ENCODE measurements at places on chromosomes 6 and 20.

GRCh38 chr6:70280400-70280853 is 22.5 kb downstream of the COL9A1 start:
- DNase-seq = no peak

GRCh38 chr20:45432294-45432693 is 16.4 kb downstream of the PIGT start:
- no peak for DNase-seq

DNA sequence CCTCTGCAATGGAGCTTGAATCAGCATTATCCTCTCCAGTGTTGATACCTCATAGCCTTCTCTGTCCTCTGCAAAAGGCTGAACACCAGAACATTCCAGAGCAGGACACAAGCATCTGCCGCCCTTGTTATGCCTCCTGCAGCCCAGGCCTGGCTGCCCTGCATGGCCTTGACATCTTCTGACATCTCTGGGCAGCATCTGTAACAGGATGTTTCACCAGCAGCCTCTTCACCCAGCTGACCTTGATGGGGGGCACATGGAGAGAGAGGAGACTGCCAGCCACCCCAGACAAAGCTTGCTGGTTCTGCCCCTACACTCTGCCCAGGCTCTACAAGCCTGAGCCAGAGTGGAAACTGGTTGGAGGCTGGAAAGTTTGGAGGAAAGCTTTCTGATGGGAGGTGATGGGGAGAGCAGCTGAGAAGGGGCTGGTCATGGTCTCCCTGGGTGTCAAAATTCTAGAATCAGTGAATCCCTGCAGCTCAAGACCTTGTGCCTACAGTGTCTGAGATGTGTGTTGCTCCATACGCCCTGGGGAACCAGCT is 145.1 kb downstream of the MRPL14 start:
- DNase-seq = no peak

DNA sequence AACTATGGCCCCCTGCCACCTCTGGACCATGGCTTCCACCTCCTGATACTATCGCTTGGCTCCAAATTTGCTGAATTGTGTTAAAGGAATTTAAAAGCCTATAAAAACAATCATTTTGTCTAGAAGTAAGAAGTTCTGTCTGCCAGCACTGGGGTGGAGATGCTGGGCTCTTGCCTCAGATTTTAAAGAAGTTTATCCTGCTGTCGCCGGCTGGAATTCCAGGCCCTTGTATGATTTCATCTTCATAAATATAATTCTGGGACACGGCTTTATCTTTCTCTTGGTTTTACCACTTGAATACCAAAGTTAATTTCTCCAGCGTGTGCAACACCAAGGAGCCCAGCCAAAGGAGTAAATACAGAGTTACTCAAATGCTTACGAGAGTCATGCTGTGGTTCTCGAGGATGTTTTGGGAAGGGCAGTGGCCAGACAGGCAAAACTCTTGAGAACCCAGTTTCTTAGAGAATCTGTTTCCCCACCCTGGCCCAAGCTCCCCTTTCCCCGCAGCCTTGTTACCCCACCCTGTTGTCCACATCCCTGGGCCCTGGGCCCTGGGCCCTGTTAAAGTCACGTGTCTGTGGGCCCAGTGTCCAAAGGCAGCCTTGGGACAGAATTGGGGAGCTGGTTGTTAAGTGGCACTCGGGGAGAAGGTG is 31.9 kb downstream of the C6orf89 start:
- DNase-seq = no peak

DNA sequence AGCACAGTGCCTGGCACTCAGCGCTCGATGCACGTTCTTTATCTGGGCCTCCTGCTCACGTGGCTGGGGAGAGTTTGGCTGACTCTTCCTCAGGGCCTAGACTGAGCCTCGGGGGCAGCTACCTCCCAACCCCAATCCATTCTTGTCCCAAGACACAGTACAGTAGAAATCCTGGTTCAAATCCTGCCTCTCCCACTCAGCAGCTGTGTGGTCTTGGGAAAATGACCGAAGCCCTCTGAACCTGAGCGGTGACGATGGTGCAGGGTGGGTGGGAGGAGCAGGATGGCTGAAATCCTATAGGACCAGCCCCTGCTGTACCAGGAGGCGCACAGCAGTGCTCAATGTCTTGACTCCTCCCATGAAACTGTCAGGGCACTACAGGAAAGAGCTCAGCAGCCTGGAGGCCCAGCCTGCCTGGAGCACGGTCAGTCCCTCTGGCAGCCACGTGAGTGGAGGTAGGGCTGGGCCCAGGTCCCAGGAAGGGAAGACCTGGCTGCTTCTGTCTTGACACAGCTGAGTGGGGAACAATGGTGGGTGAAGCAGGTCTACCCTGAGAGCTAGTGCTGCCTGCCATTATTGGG is 31.5 kb downstream of the PDRG1 start:
- no peak for DNase-seq

- no peak for DNase-seq
Measured at GRCh38 chr6:20058121-20058905, 154.0 kb downstream of the MBOAT1 start.

DNA sequence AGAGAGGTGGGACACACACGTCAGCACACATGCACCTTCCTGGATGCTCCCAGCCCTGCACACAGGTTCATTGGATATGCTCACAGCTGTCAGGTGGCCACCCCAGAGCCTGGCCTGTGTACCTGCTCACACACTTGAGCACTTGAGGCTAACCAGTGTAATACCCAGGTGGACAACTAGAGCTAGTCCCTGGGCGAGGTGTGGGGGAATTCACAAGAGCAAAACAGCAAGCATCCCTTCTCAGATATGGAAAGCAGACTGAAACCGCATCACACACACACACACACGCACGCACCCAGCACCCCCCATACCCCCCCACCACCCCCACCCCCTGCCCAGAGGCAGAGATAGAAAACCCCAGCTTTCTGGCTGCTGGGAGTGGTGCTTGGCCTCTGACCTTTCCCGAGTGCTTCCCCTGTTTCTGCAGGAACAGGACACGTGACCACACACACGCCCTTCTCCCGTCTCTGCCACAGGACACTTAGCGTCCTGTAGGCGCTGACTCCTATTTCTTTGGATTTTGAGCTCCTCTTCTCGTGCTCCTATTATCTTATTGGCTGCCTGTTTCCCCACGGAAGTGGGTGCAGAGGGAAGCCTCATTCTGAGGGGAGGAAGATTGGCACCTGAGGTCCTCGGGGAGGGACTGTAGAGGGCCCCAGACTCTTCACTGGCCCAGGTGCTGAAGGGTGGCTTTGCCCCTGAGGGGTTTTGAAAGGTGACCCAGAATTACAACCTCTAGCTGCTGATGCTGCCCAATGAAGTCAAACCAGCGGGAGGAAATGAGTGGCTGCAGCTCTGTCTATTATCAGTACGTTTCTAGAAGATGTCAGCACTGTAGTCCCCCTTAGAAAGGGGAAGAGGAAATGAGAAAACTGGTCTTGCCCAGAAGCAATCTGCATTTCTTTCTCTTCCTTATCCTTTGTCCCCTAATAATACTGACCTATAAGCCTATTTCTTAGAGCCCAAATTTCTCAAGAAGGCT is 65.8 kb downstream of the SYTL3 start:
- no peak for DNase-seq

DNA sequence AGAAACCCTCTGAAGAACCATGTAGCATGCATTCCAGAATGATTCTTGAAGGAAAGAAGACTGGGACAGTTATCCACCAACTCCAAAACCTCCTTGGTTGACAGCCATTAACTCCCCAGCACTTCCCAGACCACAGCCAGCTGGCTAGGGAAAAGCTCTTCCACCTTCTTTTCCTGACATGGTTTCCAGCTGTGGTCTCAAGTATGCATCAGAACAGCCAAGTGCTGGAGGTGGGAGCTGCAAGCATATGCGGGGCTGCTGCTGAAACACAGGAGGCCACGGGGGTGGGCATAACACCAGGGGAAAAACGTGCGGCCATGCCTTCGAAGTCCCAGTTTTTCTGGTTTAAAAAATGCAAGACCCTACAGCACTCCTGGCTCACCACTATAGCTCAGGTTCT is 108.0 kb upstream of the FAM184A start:
- no peak for DNase-seq

- DNase-seq = no peak
Measured at GRCh38 chr20:24164360-24164759, 175.8 kb upstream of the GGTLC1 start.

- DNase-seq = no peak
Measured at GRCh38 chr20:39021748-39022147, 59.6 kb downstream of the DHX35 start.

- no peak for DNase-seq
Measured at GRCh38 chr6:86459978-86460377, 477.4 kb upstream of the HTR1E start.
